ENCODE measurements at places on chromosomes 4 and X. TPM values are rescaled to one million over a fixed set of nuclear protein-coding genes. Genes with fewer than 3 reads are reported as not detected.

CD38 gene
- 8.6 TPM for total RNA-seq

PCGF3 gene
- 66.8 TPM for total RNA-seq

HSD17B13 gene
- 0.34 TPM for total RNA-seq

GRCh38 chr4:177596035-177596434 lies 153.8 kb upstream of the AGA start:
- DNase-seq, result no peak

- DNase-seq, result no peak
Measured at GRCh38 chr4:79502081-79502480, 94.1 kb upstream of the GK2 start.

VCX3B gene
- total RNA-seq, result not detected

DNA sequence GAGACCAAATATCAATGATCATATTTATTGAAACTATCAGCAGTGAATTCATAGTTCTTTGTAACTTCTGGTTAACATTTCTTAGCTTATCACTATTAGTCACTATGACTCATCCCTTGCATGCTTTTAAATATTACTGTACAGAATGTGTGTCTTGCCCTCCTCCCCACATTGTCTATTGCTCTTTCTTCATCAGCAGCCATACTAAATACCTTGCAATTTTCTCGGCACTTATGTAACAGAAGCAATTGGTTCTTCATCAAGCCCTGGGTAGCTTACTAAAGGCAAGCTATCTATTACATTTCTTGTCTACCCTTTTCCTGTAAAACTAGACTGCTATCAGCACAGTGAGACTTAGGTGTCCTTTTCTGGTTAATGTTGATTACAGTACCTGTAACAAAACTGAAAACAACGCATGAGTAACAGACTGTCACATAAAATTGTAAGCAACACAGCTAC lies 8.2 kb downstream of the KLHL4 start:
- DNase-seq, result no peak

- no peak for DNase-seq
Measured at GRCh38 chrX:38612281-38612680, 50.9 kb downstream of the TSPAN7 start.

DNA sequence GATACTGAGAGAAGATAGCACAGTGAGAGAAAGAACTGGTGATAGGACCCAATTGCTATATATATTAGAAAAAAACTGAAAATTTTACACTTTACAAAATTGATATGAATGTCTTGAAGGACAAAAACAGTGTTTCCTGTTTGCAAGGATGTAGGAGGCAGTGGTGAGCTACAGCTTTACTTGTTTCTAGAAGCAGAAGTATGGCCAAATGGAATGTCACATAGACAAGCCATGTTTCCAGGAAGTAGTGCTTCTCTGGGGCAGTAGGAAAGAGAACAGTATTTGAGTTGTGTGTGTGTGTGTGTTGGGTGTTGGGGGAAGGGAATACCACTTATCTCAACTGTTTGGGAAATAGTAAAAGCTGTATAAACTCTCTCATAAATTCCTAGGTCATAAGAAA lies 60.9 kb upstream of the IBSP start:
- DNase-seq, result no peak

ASB11 gene
- total RNA-seq, result 0.06 TPM

DNA sequence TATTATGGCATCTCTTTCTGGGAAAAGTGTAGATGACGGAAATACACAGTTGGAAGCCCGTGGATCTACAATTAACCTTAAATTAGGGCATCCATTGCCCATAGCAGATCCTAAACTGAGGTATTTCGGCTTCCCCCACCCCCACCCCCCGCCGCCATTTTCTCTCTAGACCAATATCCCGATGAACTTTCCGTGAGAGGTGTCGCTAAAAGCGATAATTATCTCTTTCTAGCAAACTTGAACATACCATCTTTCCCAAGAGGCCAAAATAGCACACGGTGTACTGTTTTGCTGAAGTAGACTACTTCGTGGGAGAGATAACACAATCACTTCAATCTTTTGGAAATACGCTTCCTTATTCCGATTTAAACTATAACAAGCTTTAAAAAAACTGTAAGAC lies 554 bp downstream of the KLHL15 start:
- DNase-seq, result peak; percentile 30

DNA sequence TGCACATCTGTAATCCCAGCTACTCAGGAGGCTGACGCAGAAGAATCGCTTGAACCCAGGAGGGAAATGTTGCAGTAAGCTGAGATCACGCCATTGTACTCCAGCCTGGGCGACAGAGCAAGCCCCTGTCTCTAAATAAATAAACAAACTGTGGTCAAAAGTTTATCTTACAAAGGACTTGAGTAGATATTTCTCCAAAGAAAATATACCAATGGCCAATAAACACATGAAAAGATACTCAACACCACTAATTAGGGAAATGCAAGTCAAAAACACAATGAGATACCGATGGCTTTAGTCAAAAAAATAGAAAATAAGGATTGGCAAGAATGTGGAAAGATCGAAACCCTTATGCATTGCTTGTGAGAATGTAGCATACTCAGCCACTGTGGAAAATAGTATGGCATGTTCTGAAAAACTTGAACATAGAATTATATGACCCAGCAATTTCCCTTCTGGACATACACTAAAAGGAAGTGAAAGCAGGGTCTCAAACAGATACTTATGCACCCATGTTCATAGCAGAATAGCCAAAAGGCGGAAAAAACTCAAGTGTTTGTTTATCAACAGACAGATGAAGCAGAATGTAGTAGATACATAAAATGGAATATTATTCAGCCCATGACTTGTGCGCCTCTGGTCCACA lies 2.0 kb upstream of the CFAP97 start:
- no peak for DNase-seq

- DNase-seq, result no peak
Measured at GRCh38 chr4:16136827-16137226, 53.0 kb upstream of the PROM1 start.

HSFX1 gene
- 1.6 TPM for total RNA-seq

- no peak for DNase-seq
Measured at GRCh38 chr4:108080747-108081146, 88.0 kb downstream of the LEF1 start.

All from lung (tissue), 17 donors.